Esophagus mucosa (tissue), 1 donor: ENCODE measurements at places on chromosomes 11 and 22. TPM values are rescaled to one million over a fixed set of nuclear protein-coding genes. Genes with fewer than 3 reads are reported as not detected.

- ATAC-seq: no peak
Measured at GRCh38 chr22:50035976-50036724, 21.9 kb downstream of the TTLL8 start.

DNA sequence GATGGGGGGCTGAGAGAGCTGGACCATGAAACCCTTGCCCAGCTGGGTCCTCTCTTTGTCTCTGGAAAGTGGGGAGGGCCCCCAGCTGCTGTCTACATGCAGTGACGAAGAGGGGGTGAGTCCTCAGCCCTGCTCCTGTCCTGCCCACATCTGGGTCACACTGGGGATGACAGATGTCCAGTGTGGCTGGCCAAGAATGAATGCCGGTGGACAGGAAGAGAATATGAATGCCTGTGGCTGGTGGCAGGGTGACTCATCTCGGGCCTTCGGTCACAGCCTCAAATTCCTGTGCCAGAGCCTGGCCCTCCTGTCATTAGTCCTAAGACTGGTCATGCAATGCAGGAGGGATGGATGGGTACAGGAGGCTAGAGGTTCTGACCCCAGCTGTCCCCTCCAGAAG is 2.2 kb upstream of the PNPLA3 start:
- ATAC-seq: peak; percentile 31

DNA sequence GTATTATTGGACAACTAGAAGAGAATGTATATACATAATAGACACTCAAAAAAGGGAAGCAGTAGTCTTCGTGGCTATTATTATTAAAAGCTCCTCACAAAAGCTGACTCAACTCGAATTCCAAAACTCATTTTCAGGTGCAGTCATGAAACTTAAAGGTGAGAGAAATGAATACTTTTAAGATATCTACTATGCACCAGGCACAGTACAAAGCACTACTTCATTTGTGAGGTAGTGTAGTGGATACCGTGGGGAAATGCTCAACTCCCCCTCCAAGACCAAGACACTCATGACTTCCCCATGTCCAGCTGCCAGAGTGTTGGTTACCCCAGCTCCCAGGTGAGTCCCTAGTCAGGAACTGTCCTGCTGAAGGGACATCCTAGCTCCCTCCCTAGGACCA is 2.1 kb downstream of the SYN3 start:
- no peak for ATAC-seq

DNA sequence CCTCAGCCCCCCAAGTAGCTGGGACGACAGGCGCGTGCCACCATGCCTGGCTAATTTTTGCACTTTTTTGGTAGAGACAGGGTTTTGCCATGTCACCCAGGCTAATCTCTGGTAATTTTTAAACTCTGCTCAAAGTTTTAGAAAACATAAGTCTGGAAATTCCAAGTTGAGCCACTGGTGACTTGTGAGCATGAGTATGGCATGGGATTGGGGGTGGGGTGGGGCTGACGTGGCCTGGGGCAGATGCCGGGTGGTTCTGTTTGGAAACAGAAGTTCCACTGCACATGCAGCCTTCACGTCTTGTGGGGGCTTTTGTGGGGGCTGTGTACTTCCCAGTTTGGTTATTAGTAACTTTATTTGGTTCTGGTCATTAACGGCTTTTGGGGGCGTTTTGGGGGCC is 67.3 kb downstream of the PTPRJ start:
- no peak for ATAC-seq

DNA sequence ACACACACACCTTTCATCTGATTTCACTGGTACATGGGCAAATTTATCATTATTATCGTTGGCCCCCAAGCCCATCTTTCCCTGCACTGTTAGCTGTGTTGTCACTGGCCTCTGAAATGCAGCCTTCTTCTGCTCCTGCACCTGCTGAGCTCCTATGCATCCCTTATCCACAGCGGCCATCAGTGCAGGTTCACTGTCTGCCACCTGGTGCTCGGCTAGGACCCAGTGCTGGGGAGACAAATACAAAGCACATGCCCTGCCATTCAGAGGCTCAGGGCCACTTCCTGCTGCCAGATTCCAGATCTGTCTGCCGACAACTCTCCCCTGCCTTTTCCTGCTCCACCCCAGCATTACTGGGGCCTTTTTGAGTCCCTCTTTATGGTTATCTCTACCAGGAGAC is 1205.4 kb downstream of the TBC1D22A start:
- ATAC-seq: no peak

- no peak for ATAC-seq
Measured at GRCh38 chr11:117750916-117751662, 45.9 kb downstream of the DSCAML1 start.

DNA sequence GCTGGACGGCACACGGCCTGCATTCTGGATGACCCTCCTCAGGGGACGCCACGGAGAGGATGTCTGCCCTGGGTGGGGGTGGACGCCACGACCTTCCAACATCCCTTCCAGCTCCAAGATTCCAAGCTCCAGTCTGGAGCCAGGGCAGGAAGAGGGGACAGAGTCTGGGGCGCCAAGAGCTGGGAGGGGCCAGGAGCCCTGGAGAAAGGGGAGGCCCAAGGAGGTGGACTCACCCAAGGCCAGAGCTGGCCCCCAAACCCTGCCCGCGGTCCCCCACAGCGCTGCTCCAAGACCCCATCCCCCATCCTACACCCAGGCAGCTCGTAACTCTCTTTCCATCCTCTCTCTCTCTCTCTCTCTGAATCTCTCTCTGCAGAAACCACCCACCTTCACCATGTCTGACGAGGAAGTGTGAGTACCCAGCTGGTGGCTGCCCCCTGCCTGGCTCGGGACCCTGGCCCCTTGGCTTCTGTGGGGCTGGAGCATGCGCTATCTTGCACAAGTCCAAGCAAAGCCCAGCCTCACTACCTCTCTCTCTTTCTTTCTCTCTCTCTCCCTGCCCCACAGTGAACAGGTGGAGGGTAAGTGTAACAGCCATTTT is 3.1 kb downstream of the TNNT3 start:
- ATAC-seq: no peak

- ATAC-seq: no peak
Measured at GRCh38 chr22:28171115-28171514, 252.1 kb upstream of the PITPNB start.

GRCh38 chr11:65362320-65362931 is 7.9 kb downstream of the TIGD3 start:
- no peak for ATAC-seq

GRCh38 chr22:41920271-41920976 is 5.5 kb upstream of the SHISA8 start:
- peak; percentile 12 for ATAC-seq

Gene ABCC8
- not detected for total RNA-seq

Gene OR51E2
- total RNA-seq: not detected

DNA sequence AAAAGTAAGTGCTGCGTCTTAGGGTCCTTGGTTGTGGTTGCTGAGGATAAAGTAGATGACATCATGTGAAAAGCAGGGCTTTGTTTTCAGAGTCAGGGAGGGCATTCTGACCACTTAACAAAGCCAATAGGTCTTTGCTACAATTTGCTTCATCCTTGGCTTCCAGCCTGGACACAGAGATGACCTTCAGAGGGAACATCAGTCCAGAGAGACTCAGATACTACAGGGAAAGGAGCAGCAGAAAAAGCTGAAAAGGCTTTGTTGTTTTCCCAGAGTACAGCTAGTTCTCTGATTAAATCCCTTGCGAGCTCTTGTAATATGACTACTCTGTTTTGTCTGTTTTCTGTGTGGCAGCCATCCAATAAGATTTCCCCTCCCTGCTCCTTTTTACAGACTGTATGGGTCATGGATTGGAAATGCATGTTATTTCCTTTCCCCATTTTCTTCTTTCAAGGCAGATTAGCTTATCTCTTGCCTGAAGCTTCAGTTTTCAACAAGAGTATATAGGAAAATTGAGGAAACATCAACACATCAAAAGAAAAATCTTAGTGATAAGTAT is 31.9 kb downstream of the ATG13 start:
- peak; percentile 44 for ATAC-seq

DNA sequence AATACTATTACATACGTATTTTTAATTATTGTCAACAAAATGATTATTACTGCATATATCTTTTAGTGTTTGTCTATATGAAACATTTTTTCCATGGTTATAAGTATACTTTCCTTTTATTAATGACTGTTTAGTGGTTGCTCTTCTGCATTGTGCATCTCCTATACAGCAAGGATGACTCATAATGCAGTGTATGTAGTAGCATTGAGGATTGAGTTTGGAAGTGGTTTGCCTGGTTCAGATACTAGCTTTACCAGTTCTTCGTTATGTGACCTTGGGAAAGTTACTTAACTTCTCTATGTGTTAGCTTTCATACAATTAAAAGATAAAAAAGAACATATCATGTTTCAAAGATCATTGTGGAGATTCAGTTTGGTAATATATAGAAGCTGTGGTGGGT is 44.1 kb downstream of the CHORDC1 start:
- ATAC-seq: peak; percentile 99

Gene C11orf65
- total RNA-seq: 0.36 TPM

GRCh38 chr22:29206372-29207242 is 911 bp downstream of the EMID1 start:
- ATAC-seq: no peak
